ENCODE measurements at places on chromosomes 7 and 10.

DNA sequence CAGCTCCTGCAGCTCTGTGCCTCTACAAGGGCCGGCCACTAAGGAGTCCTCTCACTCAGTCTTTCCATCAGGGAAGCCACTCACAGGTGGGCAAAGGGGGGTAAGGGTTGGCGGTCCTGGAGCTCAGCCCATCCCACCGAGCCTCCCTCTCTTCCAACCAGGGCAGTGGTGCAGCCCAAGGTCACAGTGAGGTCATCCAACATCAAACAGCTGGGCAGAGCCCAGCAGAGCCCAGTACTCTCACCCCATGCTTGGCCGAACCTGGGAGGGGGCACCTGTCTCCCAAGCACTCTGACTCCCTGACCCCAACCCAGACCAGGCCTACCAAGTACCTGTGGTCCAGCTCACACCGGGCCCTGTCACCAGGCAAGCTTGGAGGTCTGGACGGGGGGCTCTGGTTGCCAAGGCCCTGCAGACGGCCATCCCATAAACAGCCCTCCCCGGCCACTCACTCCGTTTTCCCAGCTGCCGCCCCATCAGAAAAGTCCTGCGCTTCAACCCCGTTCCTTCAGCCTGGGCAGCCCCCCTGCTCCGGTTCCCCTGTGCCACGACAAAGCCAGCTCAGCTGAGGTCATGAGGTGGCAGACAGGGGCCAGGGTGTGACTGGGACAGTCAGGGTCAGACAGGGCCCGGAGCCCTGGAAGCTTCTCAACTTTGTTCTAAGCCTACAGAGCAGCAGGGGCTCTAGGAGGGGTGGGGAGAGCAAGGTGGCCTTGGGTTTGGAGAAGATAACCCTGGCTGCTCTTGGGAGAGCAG lies 27.5 kb downstream of the PDGFA start:
- peak; percentile 40 for DNase-seq

DNA sequence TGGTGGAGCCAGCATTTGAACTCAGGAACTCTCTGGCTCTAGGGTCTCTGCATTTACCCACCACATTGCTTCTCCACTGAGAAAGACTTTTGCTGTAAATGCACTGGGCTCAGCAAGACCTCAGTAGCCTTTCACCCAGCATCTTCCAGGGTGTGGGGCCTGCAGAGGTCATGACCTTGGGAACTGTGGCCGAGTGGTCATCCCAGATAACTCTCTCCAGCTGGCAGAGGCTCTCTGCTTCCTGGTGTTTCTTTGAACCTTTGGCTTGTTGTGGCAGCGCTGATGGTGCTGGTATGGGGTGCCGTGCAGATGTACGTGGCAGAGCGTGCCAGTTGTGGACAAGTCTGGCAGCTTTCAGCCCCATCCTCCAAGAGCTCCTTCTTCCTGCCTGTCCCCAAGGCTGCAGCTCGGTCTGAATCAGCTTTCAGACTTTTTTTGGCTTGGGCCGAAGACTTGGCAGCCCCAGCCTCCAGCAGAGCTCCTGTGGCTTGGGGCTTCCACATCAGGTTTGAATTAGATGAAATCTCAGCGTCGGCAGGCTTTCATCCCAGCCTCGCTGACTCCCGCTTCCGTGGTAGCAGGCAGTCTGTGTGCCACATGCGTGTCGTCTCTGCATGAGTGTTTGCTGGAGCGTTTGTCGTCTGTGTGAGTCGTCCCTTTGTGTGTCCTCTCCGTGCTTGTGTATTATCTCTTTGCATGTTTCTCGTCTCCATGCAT lies 21.5 kb downstream of the ADAMTS14 start:
- no peak for DNase-seq

DNA sequence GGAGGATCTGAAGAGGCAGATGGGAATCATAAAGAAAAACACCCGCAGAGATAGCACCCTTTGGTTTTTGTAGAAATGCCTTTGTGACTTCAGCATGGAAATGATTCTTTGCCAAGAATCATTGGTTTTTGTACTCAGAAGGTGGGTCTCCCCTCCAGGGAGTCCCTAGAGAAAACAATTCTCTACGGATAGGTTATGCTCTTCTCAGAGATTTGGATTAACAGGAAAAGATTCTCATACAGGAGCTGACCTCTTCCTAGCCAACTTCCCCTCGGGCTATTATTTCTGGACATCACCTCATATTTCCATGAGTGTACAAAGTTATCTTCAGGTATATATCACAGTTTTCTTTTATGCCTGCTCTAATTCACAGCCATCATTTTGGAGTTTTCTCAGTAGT lies 274.2 kb upstream of the HABP2 start:
- DNase-seq: no peak

DNA sequence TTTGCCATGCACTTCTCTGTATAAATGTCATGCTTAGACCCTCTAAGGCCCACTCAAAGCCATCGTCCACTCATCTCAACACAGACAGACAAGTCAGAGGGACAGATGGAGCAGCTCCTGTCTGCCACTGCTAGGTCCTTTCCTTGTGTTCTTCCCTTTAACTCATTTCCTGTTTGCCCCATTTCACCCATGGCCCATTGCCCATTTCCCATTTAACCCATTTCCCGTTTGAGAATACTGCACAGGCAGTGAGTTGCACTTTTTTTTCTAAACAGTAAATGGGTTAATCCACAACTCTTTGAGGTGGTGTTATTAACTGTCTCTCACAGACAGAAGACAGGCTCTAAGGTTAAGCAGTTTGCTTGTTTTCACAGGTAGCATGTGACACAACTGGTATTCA lies 179.3 kb downstream of the NPSR1 start:
- DNase-seq: no peak

DNA sequence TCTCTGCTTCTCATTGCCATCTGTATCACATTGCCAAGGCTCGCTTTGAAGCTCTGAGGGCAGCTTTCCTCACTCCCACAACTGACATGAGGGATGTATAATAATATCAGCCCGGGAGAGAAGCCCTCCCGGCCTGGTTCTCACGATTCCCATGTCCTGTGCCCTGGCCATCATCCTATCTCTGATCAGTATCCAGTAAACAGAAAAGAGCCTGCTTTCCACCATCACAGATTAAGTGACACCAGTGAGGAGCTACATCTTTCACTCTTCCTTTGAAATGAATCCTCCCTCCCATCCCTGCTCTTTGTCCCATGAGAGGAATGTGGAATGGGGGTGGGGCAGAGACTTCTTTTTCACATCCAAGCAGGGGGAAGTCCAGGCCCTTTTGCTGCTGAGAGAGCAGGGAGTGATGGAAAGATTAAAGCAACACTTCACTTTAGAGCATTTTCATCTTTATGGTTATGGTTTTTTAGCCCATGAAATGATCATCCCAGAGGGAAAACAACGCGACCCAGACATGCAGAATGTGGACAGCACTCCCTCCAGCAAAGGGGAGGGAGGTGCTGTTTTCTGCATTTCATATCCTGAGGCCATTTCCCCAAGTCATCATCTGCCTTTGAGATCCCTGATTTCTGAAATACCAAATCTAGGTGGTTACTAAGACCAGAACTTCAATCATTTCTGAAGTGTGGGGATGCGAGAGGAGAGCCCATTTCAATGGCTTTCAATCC lies 84.6 kb upstream of the LYZL1 start:
- DNase-seq: no peak

DNA sequence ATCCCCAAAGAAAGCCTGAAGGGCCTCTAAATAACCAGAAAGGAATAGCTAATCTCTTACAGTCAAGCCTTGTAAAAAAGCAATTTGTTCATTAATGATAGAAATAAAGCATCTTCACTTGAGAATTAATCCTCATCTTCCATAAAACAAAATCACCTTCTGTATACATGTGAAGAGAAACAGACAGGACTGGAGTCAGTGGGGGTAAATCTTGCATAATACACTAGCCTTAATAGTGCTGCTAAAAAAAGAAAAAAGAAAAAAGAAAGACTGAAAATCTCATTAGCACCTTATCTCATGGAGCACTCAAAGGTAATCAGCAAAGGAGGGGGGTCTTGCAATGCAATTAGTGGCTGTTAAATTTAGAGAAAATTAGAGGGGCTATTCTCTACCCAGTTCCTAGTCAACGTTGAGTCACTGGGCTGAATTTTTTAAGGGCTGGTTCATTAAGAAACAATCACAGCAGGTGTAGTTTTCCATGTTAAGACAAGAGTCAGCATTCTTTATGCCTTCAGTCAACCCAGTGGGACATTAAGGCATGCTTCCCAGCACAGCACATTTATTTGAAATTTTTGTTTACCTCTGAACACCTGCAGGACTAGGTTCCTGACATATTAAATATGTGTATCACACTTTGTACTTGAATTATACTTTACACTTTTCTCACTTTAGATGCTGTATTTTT lies 1455.7 kb upstream of the CELF2 start:
- DNase-seq: no peak

- DNase-seq: no peak
Measured at GRCh38 chr10:127534074-127534473, 15.0 kb upstream of the NPS start.

- DNase-seq: no peak
Measured at GRCh38 chr10:28533186-28533564, 257 bp downstream of the WAC start.

GRCh38 chr10:121771966-121772365 lies 155.9 kb downstream of the ATE1 start:
- DNase-seq: no peak

- DNase-seq: no peak
Measured at GRCh38 chr7:25391295-25391861, 163.1 kb upstream of the NPVF start.

GRCh38 chr7:126185959-126186580 lies 1066.7 kb downstream of the GRM8 start:
- DNase-seq: no peak

- no peak for DNase-seq
Measured at GRCh38 chr10:77264107-77264506, 373.5 kb downstream of the KCNMA1 start.

- DNase-seq: no peak
Measured at GRCh38 chr7:155885167-155886155, 73.2 kb upstream of the SHH start.

GRCh38 chr7:123972045-123972444 lies 47.0 kb downstream of the SPAM1 start:
- no peak for DNase-seq

GRCh38 chr7:87345962-87346371 lies 503 bp downstream of the CROT start:
- no peak for DNase-seq

GRCh38 chr10:57898231-57898630 lies 369.5 kb downstream of the IPMK start:
- no peak for DNase-seq

DNA sequence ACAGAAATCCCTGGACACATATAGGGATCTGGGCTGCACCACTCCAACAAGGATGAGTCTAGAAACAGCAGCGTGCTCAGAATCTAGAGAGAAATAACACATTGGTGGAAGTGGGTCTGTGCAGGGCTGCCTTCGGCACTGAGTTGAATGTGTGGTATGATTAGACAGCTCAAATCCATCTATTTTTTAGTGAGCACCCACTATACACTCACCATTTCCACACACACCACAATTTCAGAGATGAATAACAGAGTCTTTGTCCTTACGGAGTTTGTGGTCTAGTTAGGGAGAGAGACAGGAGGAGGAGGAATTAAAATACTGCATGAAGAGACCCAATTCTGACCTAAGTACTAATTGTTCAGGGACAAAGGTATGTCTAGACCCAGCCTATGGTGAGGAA lies 44.2 kb downstream of the JAZF1 start:
- no peak for DNase-seq

DNA sequence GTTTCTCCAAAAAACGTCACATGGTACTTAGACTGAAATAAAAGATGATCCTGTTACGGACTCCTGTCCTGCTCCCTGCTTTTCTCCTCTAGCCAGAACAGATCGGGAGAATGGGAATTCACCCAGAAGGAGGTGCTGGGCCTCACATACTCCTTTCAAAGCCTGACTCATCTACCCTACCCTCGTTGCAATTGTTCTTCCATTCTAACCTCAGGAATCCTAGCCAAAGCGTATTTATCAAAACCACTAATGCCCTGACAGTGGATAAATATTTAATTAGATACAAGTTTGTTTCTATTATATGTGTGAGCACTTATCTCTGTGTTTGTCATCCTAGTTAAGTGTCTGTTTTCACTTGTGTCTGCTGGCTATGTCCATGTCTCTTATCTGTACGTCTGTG lies 21.7 kb downstream of the ZCWPW1 start:
- DNase-seq: no peak

DNA sequence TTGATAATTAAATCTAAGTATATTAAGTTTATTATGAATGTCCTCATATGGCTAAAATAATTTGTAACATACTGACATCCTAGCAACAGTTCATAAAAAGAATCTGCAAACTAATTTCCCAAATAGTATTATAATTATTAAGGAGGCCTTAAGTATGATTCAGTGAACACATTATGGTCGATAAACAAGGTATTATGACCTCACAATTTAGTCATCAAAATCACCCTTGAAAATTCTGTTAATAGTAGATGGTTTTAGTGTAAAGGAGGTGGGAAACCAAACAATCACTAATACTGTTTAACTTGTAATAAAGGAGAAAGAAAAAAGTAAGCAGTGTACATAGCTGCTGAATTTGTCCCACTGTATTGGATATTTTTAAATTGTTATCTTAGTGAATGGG lies 2.1 kb downstream of the ETV1 start:
- DNase-seq: no peak

- peak; percentile 40 for DNase-seq
Measured at GRCh38 chr10:131220601-131221171, 90.8 kb downstream of the TCERG1L start.

DNA sequence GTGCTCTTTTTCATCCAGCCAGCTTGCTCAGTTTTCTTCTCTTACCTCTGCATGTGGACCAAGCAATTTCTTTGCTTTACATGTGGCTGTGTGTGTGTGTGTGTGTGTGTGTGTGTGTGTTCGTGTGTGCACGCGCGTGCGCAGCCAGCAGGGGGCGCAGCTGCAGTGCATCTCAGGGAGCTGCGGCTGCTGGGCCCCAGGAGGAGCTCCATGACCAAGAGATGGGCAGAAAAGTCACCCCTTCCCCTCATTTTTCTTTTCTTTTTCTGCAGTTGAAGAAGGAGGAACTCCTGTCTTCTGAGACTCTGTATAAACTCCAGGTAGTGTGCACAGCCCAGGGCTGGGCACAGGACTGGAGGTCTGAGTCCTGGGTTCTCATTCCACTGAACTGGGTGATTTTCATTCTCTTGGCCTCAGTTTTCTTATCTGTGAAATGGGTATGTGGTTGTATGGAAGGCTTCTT lies 41.8 kb downstream of the BLNK start:
- DNase-seq: peak; percentile 39

GRCh38 chr10:18417950-18418527 lies 233.3 kb downstream of the NSUN6 start:
- no peak for DNase-seq

GRCh38 chr10:80122746-80123145 lies 9.8 kb upstream of the PLAC9 start:
- DNase-seq: no peak

DNA sequence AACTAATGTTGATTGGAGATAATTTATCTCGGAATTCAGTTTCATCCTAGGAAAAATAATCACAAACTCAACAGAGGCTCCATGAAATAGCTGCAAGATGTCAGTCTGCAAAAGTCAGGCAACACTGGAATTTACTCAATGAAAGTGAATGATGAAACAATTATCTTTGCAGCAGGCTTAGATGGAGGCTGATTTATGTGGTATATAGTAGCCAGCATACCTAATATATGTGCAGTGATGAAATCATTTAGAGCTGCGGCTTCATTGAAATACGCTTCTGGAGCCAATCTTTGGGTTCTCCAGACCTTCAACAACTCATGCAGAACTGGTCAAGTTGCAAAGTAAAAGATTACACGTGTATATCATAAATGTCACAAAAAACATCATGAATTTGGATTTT lies 113.3 kb downstream of the ITGA8 start:
- no peak for DNase-seq

- DNase-seq: peak; percentile 82
Measured at GRCh38 chr7:1940402-1940786, 270.3 kb downstream of the ELFN1 start.

Measured in CD8-positive, alpha-beta memory T cell (primary cell).